ENCODE measurements at places on chromosomes 12 and 14.

GRCh38 chr12:94204499-94205247, 56.3 kb downstream of the PLXNC1 start:
- DNase-seq = no peak

DNA sequence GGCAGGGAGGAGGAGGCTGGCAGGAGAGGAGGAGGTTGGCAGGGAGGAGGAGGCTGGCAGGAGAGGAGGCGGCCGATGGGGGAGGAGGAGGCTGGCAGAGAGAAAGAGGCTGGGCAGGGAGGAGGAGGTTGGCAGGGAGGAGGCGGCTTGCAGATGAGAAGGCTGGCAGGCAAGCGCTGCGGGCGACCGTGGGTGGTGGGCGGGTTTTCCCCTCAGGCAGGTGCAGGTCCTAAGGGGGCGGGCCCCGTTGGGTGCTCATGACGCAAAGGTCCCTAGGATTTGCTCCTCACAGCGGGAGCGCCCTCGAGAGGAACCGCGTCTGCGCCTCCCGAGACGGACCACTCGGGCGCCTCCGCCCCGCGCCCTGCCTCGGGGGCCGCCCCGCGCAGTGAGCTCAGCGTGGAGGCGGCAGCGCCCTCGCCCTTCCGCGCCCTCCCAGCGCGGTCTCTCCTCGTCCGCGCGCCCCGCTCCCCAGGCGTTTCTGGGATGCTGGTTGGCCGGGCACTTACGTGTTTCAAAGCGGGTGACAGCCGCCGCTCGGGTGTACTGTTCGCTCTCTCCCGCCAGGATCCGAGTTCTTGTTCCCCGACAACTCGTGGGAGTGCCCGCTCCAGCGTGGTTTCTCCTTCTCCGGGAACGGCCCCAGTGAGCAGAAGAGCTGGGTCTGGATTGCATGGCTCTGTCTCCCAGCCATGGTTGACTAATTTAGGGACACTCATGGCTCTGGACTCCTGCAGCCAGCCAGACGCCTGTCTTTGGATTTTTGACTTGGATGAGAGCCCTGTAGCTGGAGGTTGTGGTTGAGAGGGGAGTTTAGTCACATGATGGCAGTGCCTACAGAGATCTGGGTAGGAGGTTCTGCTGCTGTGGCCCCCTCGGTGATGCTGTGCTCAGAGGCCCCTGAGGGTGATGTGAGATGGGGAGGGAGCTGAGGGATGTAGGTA, 64.1 kb upstream of the PPP4R3A start:
- DNase-seq = peak; percentile 82

DNA sequence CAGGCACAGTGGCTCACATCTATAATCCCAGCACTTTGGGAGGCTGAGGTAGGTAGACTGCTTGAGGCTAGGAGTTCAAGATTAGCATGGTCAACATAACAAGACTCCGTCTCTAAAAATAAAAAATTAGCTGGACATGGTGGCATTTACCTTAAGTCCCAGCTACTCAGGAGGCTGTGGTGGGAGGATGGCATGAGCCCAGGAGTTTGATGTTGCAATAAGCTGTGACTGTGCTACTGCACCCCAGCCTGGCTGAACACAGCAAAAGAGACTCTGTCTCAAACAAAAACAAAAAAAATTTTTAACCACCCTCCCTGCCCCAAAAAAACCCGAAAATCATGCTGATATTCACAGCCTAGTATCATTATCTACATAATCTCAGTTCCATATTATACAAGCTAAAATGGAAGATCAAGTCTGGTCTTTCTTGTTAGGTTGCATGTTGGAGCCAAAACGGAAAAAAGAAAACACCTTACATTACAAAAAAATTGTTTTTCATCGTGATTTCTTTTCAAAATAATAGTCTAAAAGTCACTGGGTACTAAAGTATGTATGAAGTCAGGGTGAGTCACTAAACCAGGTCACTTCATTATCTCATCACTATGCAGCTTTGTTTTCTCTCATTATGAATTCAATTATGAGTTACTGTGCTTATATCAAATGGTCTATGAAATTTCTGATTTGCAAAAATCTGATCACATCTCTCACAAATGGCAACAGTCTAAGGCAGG, 13.8 kb downstream of the GXYLT1 start:
- no peak for DNase-seq

DNA sequence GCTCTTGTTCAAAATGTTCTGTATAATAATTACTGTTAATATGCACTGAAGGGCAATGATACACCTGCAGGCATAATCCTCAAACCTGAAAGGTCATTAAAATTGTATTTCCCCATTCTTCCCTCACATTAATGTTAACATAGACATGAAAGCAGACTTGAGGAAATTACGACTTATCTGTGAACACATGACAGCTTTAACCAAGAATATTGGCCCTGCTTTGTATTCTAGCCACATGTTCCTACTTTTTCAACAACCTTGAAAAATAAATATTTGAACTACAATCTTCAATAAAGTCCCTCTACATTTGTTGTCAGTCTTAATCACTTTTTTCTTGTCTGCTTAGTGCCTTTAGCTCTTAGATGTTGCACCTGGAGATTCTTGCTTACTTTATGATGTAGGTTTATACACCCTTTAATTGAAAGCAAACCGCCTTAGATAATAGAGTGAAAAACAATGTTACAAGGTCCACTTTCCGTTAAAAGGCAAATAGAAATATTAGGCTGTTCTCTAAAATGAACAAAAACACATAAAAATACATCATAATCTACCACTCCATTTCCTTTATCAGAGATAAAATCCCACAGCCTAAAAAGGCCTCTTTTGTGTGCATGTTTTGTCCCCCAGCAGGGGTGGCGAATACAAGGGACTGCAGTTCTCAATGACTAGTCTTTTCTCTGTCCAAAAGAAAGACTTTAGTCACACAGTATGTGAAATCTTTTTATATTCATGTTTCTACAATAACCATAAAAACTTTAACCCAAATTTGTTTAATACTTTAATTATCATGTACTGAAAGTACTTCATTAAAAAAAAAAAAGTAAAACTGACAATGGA, 55.9 kb downstream of the ZFC3H1 start:
- DNase-seq = no peak

DNA sequence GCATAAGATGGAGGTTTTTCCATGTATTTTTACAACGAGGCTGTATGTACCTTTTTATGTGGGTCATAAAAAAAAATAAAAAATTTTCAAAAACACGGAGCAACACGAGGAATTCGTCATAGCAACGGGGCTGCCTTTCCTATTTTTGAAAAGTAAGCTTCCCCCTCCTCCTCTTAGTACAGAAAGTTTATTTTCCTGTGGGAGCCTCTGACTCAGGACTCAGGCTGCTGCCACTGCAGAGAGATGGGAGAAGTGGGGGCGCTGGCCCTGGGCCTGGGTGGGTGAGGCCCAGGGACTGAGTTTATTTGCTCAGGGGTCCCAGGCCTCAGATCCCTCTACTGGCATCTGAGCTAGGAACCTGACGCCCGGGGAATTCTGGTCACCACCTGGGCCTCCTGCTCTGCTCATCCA, 10.2 kb upstream of the CMKLR1 start:
- DNase-seq = no peak

GRCh38 chr14:75295491-75296345, 17.1 kb downstream of the FOS start:
- DNase-seq = peak; percentile 57

GRCh38 chr12:29537298-29537697, 39.8 kb upstream of the OVCH1 start:
- DNase-seq = no peak

GRCh38 chr12:108332791-108333382, 6.2 kb downstream of the CMKLR1 start:
- DNase-seq = no peak

GRCh38 chr12:117142094-117142493, 42.9 kb upstream of the TESC start:
- no peak for DNase-seq
